ENCODE measurements at places on chromosomes 1 and 21.
A peak's percentile ranks its signal among the peaks of the same experiment; 100 is the strongest.

DNA sequence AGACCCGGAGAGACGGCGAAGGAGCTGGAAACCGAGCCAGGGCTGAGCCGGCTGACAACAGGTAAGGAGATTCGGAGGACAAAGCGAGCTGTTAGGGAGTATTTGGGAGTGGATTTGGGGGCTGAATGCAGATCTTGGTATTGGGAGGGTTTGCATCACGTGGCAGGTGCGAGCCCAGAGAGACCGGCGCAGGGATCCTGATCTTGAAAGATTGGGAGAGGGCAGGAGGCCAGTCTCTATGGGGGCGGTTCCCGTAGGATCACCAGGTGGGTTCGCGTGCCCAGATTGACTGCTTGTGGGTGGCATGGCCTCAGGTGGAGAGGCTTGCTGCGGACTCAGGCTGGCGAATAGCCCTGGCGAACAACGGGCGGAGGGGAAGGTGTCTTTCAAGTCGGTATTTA is 204 bp downstream of the CIART start:
- no peak for DNase-seq

DNA sequence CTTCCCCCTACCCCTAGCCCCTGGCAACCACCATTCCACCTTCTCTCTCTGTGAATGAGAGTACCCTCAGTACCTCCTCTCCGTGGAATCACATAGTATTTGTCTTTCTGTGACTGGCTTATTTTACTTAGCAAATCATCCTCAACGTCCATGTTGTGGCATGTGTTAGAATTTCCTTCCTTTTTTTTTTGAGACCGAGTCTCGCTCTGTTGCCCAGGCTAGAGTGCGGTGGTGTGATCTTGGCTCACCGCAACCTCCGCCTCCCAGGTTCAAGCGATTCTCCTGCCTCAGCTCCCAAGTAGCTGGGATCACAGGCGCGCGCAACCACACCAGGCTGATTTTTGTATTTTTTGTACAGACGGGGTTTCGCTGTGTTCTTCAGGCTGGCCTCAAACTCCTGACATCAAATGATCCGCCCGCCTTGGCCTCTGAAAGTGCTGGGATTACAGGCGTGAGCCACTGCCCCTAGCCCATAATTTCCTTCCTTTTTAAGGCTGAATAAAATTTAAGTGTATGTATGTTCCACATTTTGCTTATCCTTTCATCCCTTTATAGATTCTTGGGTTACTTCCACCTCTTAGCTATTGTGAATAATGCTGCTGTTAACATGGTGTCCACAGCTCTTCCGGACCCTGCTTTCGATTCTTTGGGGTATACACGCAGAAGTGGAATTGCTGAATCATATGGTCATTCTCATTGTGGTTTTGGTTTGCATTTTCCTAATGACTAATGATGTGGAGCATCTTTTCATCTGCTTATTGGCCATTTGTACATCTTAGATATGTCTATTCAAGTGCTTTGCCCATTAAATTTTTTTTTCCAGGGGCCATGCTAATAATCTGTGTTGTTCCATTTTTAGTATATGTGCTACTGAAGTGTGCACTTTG is 32.3 kb downstream of the ERRFI1 start:
- no peak for DNase-seq

GRCh38 chr1:115706587-115707425 is 61.7 kb downstream of the CASQ2 start:
- DNase-seq = peak; percentile 88

- no peak for DNase-seq
These were observed 127.8 kb downstream of the CAMTA1 start for GRCh38 chr1:6913086-6913485.

DNA sequence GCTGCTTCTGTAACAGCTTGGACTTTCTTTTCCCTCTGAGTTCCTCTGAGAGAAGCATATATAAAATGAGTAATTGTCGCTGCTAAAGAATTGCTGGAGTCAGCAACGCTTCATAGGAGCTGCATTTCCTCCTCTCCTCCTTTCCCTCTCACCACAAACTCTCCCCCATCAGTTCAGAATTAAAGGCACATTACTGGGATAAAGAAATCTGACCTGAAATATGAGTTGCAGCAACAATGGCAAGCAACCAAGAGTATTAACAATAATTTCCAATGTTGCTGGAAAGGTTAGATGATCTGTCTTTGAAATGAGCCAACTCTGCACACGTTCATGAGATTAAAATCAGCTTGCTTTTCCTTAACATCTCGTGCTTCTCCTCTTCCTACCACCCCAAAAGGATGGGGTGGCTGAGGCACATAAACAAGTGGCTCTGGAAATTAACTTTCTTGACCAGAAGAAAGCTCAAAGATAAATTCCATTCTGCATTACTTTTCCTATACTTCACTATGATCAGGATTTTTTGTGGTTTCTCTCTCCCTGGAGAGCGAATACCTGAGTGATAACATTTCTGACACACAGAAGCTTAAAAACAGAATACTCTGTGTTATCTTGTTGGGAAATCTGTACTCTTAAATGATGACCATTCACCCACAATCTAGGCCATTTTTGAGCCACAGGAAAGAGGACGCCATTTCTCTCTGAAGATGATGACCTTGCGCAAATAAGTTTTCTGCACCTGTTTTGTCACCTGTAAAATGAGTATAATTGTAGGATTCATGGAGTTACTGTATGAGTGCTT is 90.2 kb downstream of the TGFBR3 start:
- DNase-seq = no peak

DNA sequence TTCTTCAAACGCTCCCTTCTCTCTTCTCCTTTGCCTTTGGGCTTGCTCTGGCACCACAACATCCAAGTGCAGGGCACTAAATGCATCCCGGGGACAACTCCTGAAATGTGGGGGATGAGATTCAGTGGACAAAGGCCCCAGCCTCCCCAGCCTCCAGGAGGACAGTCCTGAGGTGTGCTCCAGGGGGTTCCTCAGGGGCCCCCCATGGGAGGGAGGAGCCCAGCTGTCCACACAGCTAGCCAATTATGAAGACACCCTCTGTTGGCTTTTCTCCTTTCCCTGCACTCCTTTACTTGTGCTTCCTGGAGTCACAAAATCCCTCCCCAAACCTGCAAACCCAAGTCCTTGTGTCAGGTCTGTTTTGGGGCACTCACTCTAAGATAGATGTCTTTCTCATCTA is 735.4 kb downstream of the PTPRU start:
- DNase-seq = no peak

GRCh38 chr1:31624731-31625514 is 7.4 kb downstream of the HCRTR1 start:
- no peak for DNase-seq

DNA sequence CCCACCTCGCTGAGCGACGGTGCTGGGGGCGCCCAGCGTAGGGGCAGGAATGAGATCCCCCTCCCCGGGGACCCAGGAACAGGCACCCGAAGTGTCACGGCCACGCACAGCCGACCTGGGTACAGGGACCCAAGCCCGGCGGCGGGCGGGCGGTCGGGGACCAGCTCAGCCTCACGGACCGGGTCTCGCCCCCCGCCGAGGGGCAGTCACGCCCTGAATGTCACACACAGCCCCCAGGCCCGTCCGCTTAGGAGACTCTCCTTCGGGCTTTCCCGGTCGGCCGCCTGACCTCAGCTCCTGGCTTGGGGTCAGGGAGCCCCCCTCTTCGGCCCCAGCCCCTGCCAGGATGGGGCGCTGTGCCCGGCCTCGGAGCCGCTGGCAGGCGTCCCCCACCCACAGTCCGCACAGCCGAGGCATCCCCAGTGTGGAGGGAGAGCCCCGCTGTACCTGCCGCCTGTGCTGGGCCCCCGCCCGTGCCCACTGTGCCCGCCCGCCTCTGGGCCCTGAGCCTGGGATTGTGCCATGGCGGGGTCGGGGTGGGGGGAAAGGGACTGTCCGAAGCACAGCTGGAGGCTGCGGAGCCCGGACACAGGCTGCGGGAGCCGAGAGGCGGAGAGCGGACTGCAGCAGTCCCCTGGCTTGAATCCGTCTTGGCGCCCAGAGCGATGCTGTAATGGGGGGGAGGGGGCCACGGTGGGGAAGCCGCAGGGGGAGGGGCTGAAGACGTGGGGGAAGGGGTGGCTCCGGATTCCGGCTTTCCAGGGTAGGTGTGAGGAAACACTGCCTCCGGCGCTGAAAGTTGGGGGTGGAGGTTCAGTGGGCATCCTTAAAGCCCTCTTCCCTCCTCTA is 627 bp upstream of the DLGAP3 start:
- peak; percentile 39 for DNase-seq

DNA sequence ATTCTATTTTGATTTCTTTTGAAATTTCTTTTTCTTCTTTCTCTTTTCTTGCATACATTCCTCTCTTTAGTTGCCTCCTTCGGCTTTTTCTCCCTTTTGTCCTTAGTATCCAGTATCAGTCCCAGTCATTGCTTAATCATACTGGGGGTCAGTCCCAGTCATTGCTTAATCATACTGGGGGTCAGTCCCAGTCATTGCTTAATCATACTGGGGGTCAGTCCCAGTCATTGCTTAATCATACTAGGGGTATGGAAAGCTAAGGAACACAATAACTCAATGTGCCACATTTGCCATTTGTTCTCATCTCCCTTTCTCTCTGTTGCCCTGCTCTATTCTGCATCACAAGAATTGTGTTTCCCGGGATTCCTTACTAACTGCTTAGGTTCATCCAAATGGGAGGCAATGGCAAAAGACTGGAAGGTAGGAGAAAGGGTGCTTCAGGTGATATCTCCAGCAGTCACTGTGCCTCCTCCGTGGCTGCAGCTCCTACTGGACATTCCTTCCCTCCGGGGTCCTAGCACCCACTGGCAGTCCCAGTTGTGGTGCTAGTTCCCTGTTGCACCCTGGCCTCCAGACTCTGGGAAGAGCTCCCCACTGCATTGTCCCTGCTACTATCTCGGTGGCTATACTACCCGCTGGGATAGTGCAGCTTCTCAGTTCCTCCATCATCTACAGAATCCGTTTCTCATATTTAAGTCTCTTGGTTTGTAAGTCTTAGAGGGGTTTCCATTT is 32.6 kb upstream of the LAMC1 start:
- no peak for DNase-seq
